Renal cortex interstitium (tissue), 15 donors: ENCODE measurements at places on chromosomes 1 and 21.

- DNase-seq: no peak
Measured at GRCh38 chr1:169347688-169348382, 19.8 kb downstream of the NME7 start.

GRCh38 chr1:166089804-166090203, 77.0 kb downstream of the FAM78B start:
- DNase-seq: no peak

- no peak for DNase-seq
Measured at GRCh38 chr1:163367721-163368120, 46.0 kb downstream of the NUF2 start.

GRCh38 chr1:62295921-62296491, 23.2 kb downstream of the KANK4 start:
- no peak for DNase-seq

- DNase-seq: no peak
Measured at GRCh38 chr1:175580841-175581240, 162.6 kb downstream of the TNR start.
